Epithelial cell of alveolus of lung (primary cell): ENCODE measurements at places on chromosomes 3 and 15. TPM values are rescaled to one million over a fixed set of nuclear protein-coding genes. Genes with fewer than 3 reads are reported as not detected.

The REC114 gene
- total RNA-seq, result not detected in 2 replicates

The TM4SF18 gene
- 0.56 and 2.2 TPM in 2 replicates for total RNA-seq

The COLQ gene
- 0.08 TPM in 1 of 2 replicates, not detected in the other for total RNA-seq

The SLC24A5 gene
- total RNA-seq, result not detected in 2 replicates

The GOLGA8G gene
- total RNA-seq, result not detected in 2 replicates

The VWA5B2 gene
- total RNA-seq, result not detected in 2 replicates

The AHSG gene
- total RNA-seq, result not detected in 2 replicates

The GCSAM gene
- not detected in 2 replicates for total RNA-seq

The ADAMTS7 gene
- 10.6 and 24.0 TPM in 2 replicates for total RNA-seq

The LCTL gene
- 2.1 TPM in 1 of 2 replicates, not detected in the other for total RNA-seq

The CISH gene
- 2.7 and 3.3 TPM in 2 replicates for total RNA-seq

The GREM1 gene
- 96.8 and 140 TPM in 2 replicates for total RNA-seq

The ADPRH gene
- 0.40 and 2.3 TPM in 2 replicates for total RNA-seq

The IL17RE gene
- 0.88 and 1.0 TPM in 2 replicates for total RNA-seq

The PHC3 gene
- 14.5 and 55.4 TPM in 2 replicates for total RNA-seq

The MUSTN1 gene
- 5.7 TPM in 1 of 2 replicates, not detected in the other for total RNA-seq

The HEG1 gene
- total RNA-seq, result 100 and 158 TPM in 2 replicates

The SAMMSON gene
- total RNA-seq, result 1.5 TPM in 1 of 2 replicates, not detected in the other

The PEX5L gene
- not detected in 2 replicates for total RNA-seq
